ENCODE measurements at places on chromosomes 2 and 18.

GRCh38 chr2:202187570-202187969, 50.8 kb downstream of the SUMO1 start:
- DNase-seq: no peak

- no peak for DNase-seq
These were observed 4.0 kb downstream of the KANSL1L start for GRCh38 chr2:210167227-210167626.

DNA sequence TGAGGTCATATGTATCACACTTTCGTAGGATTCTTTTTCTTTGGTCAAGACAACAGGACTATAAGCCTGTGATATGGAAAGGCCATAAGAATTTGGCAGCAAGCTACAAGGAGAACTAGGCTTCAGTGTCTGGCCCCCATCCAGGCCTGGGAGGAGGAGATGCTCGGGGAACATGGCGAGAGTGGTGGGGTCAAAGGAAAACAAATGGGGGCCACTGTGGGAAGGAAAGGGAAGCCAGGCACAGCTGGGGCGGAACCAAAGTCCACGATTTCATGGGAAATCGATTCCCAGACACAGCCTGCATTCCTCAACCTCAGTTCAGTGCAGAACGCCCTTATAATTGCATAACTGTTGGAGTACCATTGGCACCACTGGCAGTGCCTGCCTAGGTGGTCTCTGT, 58.2 kb downstream of the MBP start:
- no peak for DNase-seq

GRCh38 chr2:191151331-191151730, 537 bp upstream of the STAT4 start:
- DNase-seq: no peak

GRCh38 chr2:224191465-224191864, 152.4 kb upstream of the SERPINE2 start:
- DNase-seq: no peak

DNA sequence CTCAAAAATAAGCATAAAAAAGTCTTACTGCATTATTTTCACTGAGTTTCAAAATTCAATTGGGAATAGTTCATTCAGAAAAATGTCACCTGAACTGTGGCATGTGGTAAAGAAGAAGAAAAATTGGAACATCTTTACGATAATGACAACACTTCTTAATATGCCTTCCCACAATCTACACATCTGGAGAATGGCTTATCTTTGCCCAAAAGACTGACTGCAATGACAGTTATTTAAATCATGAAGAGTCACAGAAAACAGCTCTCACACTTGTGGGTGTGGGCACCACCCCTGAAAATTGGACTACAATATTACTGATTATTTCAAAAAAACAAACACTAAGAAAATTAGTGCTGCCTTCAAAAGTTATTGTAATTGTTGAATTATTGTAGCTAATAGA, 152.3 kb downstream of the USP34 start:
- no peak for DNase-seq

GRCh38 chr18:12408247-12408869, 629 bp downstream of the PRELID3A start:
- DNase-seq: no peak

DNA sequence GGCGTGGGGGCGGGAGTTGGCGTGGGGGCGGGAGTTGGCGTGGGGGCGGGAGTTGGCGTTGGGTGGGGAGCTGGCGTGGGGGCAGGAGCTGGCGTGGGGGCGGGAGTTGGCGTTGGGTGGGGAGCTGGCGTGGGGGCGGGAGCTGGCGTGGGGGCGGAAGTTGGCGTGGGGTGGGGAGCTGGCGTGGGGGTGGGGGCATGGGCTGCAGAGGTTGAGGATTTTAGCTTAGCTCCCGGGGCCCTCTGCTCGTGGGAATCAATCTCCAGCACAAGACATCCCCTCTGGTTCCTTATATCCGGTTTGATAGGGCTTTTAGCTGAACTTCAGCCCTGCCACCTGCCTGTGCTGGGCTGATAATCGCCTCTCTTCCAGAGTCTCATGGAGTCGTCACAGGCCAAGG, 177.0 kb downstream of the LDLRAD4 start:
- no peak for DNase-seq

DNA sequence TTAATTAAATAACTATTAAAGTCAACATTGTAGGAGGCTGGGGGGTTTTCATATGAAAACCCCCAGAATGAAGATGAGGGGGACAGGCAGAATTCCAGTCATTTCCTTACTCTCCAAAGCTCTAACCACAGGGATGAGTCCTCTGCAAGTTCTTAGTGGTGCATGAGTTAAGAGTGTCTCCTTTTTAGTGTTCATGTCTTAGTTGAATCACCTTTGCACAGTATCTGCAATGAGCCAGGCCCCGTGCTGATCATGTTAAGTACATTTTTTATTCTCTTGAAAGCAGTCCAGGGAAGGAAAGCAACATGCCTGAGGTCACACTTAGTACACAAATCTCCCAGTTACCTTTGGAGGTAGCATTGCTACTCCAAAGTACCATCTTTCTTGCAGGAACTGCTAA, 25.7 kb upstream of the MSGN1 start:
- no peak for DNase-seq
